Stimulated activated CD8-positive, alpha-beta memory T cell treated with anti-CD3 and anti-CD28 coated beads, Interleukin-7, amount 100 ng/mL, for 1 hour (primary cell): ENCODE measurements at places on chromosomes 13 and 19.

DNA sequence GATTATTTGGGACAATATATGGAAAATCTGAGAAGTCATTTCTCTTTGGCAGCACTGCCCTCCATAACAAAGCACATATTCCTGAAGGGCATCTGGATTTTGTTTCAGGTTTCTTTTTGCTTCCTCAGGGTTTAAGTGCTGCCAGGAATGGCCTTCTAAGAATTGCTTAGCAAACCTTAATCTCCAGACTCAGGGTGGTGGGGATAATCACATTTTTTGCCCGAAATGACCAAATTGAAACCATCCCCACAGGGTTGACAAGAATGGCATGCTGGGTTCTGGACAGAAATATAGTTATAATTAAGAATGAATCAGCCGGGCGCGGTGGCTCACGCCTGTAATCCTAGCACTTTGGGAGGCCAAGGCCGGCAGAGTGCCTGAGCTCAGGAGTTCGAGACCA lies 6.4 kb upstream of the CDADC1 start:
- no peak for DNase-seq

GRCh38 chr19:13164343-13165161 lies 14.3 kb downstream of the IER2 start:
- DNase-seq = no peak

DNA sequence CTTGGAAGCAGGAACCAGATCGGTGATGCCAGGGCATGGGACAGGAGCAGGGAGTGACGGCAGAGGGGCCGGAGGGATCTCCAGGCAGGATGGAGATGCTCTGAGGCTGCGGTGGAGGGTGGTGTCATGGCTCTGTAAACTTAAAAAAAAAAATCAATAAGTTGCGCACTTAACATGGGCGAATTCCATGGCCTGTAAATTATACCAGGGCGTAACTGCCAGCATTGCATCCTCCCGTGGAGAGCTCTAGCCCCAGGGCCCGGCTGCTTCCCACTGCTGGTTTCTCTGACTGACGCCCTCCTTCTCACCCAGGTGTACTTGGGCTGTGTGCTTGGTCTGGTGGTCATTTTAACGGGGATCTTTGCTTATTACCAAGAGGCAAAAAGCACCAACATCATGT lies 8.7 kb downstream of the ATP12A start:
- no peak for DNase-seq

DNA sequence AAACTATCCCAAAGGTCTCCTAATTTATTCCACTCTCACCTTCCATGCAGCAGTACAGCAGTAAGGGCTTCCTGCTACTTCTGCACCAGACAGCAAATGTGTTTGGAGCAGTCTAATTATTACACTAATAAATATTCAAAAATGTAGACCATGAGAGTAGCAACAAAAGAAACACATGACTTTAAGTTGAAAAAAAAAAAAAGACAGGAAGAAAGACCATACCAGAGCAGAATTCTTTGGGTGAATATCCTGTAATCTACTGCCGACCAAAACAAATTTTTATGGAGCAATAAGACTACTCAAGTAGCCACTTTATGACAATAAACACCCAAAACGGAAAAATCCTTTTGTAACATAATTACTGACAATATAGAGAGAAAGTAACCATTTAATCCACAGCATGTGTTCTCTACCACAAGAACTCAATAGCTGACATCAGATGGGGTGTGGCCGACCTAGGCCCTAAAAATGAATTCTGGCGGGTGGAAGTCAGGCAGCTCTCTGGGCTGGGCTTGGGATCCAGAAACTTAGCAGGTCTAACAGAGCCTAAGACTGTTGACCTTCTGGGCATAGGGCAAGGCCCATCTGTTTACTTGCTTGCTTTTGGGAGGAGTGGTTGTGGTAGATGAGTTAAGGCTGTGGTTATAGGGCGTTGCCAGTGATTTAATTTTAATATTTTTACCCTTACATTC lies 4.6 kb downstream of the KLF12 start:
- DNase-seq = no peak

DNA sequence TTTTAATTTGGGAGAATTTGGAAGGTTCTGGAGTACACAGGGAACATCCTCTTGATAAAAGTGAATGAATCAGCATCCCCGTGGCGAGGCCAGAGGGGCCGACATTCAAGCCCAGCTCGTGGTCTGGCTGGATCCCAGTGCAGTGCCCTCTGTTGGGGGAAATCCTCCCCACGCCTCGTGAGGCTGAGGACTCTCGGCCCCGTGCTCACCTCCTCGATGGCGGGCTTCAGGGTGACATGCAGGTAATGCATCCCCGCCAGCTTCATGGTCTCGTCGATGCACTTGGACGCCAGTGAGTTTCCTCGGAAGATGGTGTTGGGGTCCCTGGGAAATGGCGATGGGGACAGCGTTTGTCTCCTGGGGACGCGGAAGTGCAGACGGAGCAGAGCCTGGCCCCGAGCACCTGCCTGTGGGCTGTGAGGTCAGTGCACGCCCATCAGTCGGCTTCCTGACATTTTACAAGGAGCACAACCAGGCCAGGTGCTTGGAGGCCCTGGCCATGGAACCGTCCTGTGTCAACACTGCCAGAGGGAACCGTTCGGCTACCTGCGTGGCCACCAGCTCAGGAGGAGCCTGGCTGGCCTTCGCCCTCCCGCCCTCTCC lies 43.3 kb upstream of the C13orf46 start:
- no peak for DNase-seq

DNA sequence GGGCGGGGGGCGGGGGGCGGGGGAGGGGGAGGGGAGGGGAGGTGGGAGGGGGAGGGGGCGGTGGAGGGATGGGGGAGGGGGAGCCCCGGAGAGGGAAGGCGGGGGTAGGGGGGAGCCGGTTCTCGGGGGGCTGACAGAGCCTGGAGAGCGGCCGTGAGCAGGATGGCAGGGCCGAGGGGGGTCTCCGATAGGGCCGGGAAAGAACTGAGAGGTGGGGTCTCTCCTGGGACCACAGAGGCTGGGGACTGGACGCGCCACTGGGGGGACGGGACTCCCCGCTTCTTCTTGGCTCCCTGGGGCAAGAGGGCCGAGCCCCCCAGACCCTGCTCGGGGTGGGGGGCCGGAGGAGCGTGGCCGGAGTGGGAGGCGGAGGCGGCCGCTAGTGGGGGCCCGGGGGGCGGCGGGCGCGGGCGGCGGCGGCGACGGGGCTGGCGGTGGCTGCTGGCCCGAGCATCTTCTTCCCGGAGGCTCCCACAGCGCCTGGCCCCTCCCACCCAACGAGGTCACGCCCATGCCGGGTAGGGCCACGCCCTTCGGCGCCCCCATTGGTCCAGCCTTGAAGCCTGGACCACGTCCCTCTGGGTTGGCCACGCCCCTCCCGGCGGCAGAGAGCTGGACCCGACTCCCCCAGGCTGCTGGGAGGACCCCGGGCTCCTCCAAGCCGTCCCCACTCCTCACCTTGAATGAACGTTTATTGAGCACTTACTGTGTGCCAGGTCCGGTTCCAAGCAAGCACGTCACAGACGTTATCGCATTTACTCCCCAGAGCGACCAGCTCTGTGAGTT lies at the start of gene NOVA2:
TSS of gene NOVA2 (minus strand) at position 313 of the 786 bp plus-strand sequence. CDS start 514 bp downstream, outside the sequence.
- no peak for DNase-seq

DNA sequence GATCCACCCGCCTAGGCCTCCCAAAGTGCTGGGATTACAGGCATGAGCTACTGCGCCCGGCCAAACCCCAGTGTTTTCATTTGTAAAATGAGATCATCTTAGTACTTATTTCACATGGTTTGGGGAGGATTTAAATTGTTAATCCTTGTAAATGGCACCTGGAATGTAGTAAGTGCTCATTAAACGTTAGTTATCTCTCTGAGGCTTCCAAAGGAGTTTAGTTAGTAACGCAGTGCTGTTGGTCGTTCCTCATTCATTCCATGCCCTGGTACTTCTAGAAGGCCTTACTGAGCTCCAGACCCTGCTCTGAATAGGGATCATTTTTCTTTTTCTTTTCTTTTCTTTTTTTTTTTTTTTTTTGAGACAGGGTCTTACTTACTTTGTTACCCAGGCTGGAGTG lies 5.2 kb downstream of the CPT1C start:
- no peak for DNase-seq

DNA sequence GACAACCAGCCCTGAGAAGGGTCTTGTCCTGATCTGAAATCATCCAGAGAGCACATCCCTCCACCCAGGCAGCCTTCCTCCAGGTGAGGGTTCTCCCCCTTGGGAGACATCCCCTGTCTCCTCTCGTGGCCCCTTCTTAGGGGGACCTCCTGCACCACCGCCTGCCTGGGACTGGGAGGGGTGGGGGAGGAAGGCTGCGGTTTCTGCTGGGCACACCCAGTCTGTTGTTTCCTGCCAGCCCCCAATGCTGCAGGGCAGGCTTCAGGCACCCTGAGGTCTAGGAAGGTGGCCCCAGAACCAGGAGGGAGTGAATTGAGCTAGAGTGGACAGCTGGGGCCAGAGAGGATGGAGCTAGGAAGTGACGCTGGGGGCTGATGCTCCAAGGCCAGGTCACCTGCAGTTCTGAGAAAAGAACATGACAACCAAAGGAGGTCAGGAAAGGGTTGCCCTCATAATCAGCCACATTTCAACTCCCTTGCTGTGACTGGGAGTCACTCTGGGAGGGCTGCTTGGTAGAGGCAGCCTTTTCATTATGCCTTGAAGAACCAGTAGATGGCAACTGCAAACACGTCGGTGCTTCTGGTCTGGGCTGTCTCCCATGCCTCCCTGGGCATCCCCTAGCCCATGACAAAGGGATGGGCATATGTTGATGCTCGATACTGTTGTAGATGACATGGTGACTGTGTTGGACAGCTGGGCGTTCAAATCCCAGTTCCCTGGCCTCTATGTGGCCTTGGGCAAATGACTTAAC lies 1.4 kb downstream of the ARHGEF18 start:
- DNase-seq = peak; percentile 27

DNA sequence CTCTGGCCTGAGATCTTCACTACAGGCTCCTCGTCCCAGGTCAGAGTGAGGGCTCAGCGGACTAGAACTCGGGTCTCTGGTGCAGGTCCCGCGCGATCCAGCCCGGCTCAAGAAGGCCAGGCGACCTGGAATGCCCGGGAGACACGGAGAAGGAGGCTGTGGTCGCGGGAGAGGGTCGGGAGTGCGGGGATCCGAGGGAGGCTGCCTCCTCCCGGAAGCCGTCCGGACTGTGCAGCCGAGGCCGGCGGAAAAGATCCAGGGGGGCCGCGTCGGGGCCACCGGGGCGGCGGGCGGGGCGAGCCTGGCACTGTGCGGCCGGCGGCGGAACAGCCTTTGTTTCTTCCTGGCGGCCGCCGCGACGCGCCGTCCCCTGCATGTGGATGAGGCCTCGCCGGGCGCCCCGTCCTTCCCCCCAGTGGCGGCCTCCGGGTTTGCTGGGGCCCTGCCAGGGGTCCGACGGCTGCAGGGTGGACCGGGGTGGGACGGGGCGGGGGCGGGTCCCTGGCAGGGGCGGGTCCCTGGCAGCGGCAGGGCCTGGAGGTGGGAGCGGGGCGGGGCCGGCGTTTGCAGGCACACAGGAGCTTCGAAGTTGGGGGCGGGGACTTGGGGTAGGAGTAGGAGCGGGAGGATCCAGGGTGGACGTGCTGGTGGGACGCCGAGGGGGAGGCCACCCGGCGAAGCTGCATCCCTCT lies 1.0 kb upstream of the SLC7A10 start:
- DNase-seq = no peak

- no peak for DNase-seq
Measured at GRCh38 chr13:25990801-25991200, 61.0 kb downstream of the SHISA2 start.

DNA sequence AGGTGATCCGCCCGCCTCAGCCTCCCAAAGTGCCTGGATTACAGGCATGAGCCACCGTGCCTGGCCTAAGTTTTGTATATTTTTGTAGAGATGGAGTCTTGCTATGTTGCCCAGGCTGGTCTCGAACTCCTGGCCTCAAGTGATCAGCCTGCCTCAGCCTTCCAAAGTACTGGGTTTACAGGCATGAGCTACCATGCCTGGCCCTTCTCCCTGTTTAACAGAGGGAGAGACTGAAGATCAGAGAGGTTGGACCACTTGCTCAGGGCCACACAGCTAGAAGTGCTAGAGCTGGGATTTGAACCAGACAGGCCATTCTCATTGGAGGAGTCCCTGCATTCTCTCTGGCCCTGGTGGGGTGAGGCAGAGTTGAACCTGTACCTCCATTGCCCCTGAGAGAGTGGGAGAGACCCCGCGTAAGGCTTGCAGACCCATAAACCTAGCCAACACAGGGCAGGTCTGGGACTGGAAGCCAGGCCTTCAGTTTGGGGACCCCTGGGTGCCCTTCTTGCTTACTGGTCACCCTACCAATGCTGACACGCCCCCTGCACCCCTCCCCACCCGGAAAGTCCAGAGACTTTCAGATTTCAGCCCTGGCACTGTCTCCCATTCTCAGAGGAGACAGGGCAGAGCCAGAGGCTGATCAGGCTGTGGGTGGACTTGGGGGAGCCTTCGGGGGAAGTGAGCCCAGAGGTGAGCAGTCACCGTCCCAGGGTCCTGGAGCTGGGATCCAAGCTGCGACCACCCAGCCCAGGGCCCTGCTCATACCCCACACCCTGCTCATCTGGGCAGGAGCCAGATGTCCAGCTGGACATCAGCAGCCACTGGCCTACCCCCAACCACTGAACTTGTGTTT lies 13.3 kb downstream of the TTYH1 start:
- DNase-seq = no peak

DNA sequence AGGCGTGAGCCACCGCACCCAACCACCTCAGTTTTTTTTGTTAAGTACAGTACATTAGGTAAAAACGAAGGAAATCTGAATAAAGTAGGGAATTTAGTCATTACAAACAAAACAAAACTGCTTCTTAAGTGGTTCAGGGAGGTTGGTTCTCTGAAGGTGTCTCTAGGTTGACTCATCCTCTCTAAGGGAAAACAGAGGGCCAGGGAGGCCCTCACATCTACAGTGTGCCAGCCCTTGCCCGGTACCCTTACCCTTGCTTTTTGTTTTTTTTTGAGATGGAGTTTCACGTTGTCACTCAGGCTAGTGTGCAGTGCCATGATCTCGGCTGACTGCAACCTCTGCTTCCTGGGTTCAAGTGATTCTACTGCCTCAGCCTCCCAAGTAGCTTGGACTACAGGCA lies 17.2 kb upstream of the JUND start:
- DNase-seq = no peak

GRCh38 chr19:49148784-49149651 lies 6.2 kb downstream of the HRC start:
- DNase-seq = no peak

DNA sequence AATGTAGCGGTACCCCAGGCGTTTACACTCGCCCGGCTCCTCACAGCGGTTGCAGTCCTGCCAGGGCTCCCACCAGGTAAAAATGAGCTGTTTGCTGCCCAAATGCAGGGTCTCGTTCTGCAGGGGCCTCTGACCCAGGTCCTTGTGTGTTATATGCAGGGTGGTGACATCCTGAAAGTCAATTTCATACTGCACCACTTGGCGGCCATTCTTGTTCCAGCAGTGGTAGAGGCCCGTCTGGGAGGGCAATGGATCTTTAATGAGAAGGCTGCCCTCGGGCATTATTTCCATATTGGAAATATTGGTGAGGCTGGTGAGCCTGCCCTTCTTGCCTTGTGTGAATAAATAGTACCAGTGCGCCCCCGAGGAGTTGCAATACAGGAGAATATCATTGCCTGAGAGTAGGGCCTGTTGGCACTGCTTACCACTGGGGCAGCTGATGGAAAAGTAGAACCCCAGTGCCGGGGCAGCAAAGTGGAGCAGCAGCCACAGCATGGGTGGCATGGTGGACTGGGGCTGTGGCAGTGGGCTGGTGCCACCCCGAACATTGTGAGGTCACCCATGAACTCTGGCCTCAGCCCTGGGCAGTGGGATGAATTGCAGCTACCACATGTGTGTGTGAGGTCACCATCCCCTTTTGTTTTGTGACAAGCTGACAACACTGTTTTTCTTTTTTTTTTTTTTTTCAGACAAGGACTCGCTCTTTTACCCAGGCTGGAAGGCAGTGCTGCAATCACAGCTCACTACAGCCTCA lies at the start of gene FAM187B:
TSS of gene FAM187B (minus strand) at position 563 of the 754 bp plus-strand sequence. CDS start at position 504, 59 bp downstream.
- no peak for DNase-seq
